ENCODE measurements at places on chromosomes 4 and X.

DNA sequence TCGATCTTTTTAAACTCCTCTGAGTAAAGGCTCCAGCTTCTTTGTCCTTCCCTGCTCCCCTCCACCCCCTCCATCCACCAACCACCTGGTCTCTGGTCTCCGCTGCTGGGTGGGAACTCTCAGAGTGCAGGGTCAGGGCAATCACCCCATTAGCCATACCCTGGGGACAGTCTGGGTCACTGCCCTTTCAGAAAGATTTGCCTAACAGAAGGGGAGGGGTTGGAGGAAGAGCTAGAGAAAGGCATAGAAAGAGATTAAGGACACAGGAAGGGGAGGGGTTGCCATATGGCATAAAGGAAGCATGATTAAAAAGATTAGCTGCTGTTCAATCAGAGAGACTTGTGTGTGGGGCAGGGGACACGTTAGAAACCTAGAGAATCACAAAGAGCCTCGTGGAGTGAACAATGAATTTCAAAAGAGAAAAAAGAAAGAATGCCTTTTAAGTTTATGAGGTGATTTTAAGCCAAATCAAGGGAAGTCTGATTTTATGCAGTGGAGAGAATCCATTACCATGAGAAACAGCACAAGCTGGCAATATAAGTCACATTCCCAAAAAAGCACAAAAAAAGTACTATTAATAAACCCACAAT, 115.5 kb upstream of the ACSL4 start:
- no peak for DNase-seq

DNA sequence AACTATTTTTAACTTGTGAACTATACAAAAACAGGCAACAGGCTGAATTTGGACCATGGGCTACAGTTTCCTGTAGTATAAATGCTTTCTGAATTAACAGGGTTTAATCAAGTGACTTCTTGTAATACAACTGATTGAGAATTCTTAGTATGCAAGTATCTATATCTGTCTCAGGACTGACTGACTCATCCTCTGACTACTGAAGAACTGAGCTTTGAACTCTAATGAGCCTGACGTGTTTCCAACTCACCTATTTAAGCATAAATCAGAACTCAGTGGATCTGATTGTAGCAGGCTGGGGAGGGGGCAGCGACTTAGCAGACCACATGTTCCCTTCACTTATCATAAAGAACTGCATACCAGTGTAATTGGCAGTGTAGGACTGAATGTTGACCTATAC, 7.8 kb downstream of the SPATA4 start:
- DNase-seq: no peak

GRCh38 chr4:168978001-168978700, 31.9 kb downstream of the CBR4 start:
- DNase-seq: no peak

DNA sequence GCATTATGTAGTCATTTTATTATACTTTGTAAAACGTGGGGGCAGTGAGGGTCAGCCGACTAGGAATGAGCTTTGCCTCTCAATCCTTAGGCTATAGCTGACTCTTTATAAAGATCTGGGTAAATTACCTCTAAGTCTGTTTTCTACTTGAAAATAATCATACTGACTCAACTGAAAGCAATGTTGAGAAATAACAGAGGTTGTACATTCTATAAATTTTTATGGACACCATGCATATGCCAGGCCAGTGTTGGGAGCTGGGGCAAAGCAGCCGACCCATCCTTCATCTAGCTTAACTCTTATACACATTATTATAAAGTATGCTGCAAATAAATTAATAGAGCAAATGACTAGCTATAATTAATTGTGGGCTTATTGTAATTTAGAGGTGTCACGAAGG, 2.2 kb upstream of the DCUN1D4 start:
- DNase-seq: no peak

DNA sequence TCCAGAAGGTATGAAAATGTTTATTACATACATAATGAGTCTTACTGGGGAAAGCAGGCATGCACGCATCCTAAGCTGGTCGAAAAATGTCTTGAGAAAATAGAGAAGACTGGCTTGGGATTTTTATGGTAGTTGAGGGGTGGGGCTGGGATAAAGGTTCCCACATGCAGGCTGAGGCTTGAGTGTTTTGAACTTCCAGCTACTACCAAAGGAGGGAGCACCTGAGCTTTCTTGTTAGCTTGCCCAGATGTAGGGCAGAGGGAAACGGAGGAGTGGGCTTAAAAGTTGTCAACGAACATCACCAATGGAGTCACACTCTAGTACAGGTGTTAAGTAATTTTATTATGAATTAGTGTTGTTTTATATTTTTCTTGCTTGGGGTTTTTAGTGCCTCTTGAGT, 39.6 kb upstream of the SRPX start:
- no peak for DNase-seq

- no peak for DNase-seq
Measured at GRCh38 chr4:53499791-53500190, 91.5 kb downstream of the LNX1 start.

DNA sequence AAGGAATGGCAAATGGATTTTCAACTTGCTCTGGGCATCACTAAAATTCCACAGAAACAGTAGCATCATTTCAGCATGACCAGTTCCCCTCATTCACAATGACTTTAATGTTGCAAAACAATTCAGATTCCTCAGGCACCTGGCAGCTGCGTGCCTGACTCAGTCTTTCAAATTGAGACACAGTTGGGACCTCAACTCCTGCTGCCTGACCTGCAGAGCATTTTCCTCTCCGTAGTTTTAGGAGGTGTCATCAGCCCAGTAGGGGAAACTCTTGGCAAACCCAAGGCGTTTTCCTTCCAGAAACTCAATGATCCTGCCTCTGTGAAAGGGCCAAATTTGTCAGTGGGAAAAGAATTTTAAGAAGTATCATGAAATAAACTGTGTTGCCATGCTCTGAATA, 388.9 kb downstream of the SPRY1 start:
- DNase-seq: no peak
